ENCODE measurements at places on chromosomes 12 and 14. TPM values are rescaled to one million over a fixed set of nuclear protein-coding genes. Genes with fewer than 3 reads are reported as not detected.

Gene DPPA3
- total RNA-seq, result not detected

Gene PLA2G1B
- total RNA-seq, result not detected

DNA sequence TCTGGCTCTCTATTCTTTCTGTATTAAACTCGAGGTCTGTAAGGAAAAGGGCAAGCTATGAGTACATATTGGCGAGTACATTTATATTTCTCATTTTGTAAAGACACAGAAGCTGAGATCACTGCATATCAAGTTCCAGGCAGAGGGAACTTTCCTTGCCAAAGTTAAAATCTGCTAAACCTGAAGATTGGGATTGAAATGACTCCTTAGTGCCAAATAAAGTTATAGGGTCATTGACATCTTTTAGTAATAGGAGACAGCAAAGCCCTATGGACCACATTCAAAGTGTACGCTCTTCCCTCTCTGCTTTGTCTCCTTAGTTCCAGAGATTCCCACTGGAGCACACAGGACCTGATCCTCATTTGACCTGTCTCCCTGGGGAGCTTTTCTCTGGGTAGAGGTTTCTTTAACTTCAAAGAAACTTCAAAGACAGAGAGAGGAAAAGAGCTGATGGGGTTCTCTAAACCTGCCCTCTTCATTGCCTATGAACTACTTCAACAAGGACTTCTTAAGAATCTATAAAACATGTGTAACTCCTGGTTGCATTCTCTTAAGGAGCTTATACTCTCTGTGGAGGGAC lies 42.6 kb upstream of the PTPRR start:
- H3K36me3 ChIP-seq, result no peaks in the 10 kb centered on the region
- no peak overlapping the region for H3K4me3 ChIP-seq
- H3K4me1 ChIP-seq, result no peaks in the 10 kb centered on the region
- H3K27ac ChIP-seq, result no peak overlapping the region
- no peaks in the 10 kb centered on the region for H3K27me3 ChIP-seq

Gene ADCY6
- total RNA-seq, result 0.18 TPM

GRCh38 chr14:59342516-59343484 lies 122.4 kb downstream of the GPR135 start:
- DNase-seq, result no peak
- H3K27ac ChIP-seq, result no peak overlapping the region
- H3K27me3 ChIP-seq, result no peaks in the 10 kb centered on the region
- H3K4me1 ChIP-seq, result no peaks in the 10 kb centered on the region
- H3K36me3 ChIP-seq, result no peaks in the 10 kb centered on the region

DNA sequence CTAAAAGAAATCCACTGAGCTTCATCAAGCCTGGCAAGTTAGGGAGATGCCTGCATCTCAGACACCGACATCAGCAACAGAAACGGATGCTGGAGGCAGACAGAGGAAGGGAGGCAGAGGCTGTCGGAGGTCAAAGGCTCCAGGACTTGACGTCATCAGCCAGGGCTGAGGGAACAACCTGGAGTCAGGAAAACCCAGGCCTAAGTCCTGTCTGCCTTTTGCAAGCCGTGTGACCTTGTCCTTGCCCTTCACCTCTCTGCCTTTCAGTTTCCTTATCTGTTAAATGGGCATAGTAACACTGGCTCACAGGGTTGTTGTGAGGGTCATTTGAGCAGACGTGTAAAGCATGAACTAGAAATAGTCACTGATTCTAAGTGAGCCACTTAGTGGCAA lies 194.2 kb downstream of the BCL11B start:
- peaks cover 9% of the 10 kb centered on the region for H3K4me1 ChIP-seq
- H3K4me3 ChIP-seq, result no peak overlapping the region
- DNase-seq, result no peak
- peaks cover 3% of the 10 kb centered on the region for H3K36me3 ChIP-seq
- no peak overlapping the region for H3K27ac ChIP-seq
- H3K27me3 ChIP-seq, result no peaks in the 10 kb centered on the region

GRCh38 chr12:33222357-33222756 lies 217.3 kb downstream of the SYT10 start:
- no peaks in the 10 kb centered on the region for H3K27me3 ChIP-seq
- no peak overlapping the region for H3K4me3 ChIP-seq
- no peak for DNase-seq
- H3K36me3 ChIP-seq, result no peaks in the 10 kb centered on the region
- no peaks in the 10 kb centered on the region for H3K4me1 ChIP-seq

GRCh38 chr12:81644503-81644902 lies 114.6 kb downstream of the PPFIA2 start:
- no peaks in the 10 kb centered on the region for H3K4me1 ChIP-seq
- no peak for DNase-seq
- H3K27ac ChIP-seq, result no peak overlapping the region
- H3K4me3 ChIP-seq, result no peak overlapping the region
- no peaks in the 10 kb centered on the region for H3K36me3 ChIP-seq

Gene NINJ2
- total RNA-seq, result 1.9 TPM

GRCh38 chr12:116612436-116612835 lies 53.3 kb downstream of the MAP1LC3B2 start:
- peaks cover 3% of the 10 kb centered on the region for H3K4me1 ChIP-seq
- no peak for DNase-seq
- H3K27ac ChIP-seq, result no peak overlapping the region

Gene HOXC6
- not detected for total RNA-seq

DNA sequence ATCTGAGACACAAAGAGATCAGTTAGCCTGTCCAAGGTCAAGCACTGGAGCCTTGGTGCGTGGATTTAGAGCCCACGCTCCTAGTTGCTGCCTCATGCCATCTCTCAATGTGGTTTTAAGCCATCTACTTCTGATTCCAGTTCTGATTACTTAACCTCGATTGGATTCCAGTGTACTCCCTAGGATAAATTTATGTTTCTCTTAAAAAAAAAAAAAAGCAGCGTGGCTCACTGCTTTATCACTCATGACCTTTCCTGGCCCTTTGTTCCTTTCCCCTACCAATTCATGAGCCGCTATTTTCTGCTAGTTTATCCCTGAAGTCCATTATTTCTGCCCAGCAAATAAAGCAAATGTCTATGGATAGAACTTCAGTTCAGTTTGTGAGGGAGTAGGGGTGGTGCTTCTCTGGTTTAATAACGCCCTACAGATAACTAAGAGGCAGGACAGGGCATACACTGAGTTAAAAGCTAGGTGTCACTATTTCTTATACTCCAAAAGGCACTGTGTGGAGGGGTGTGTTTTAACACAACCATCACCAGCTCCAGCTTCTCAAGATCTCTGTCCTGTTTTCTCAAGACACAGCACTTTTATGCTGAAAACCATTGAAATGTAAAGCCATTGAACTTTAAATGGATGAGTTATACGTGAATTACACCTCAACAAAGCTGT lies 9.8 kb upstream of the PARP11 start:
- no peak overlapping the region for H3K27ac ChIP-seq
- H3K36me3 ChIP-seq, result peaks cover 3% of the 10 kb centered on the region
- no peak overlapping the region for H3K4me3 ChIP-seq
- H3K4me1 ChIP-seq, result peaks cover 19% of the 10 kb centered on the region
- H3K27me3 ChIP-seq, result no peaks in the 10 kb centered on the region

DNA sequence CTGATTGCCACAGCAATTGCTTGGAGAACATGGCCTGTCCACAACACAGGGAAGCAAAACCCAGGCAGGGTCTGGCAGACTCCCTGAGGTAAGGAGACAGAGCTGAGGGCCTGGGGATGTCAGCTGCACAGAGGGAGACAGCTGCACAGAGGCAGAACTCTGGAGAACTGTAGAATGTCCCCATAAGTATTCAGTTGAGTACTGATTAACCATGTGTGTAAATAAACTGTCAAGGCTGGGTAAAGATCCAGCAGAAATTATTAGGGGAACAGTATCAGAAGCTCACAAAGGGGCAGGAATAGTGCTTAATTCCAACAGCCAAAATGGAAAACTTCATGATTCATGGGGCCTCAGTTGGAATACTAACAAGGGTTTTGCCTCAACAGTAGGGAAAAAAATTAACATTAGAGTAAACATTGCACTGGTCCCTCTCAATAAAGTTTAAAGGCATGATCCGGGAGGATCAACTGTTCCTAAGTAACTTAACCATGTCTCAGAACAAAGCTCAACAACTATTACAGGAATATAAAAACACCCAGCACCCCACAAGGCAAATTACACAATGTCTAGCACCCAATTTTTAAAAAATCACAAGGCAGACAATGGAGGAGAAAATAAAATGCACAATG lies 201.3 kb upstream of the RASSF8 start:
- no peak for DNase-seq

DNA sequence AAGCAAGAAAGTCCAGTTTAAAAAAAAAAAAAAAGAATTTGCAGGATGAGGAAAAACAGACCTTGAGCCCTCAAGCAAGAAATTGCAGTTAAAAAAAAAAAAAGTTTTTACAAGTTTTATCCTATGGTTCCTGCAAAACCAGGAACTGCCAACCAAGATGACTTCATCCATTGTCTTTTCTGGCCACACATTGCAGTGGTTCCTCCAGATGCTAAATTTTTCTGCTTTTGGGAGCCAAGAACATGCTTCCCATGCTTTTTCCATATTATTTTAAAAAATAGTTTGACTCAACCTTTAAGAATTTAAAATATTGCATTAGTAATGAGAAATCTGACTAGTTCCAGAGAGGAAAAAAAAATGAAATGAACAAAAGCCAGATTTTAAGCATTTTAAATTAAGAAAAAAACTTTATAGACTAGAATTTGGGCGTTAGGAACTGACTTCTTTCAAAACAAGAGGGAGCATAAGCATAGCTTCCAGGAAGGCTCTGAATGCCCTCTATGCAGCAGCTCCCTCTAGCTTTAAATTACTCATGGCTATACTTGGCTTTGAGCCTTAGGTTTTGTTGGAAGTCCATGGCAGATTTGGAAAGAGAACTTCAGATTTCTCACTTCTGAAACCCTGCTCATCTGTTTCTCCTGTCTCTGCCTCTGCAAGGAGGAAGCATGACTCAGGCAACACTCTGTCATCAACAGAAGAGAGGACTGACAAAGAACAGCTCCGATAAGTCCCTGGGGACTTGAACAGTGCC lies 124.5 kb downstream of the GPR65 start:
- peaks cover 15% of the 10 kb centered on the region for H3K4me1 ChIP-seq
- no peaks in the 10 kb centered on the region for H3K36me3 ChIP-seq
- H3K27ac ChIP-seq, result peak overlapping the region; percentile 65
- DNase-seq, result no peak

Gene ISM2
- total RNA-seq, result 0.44 TPM

DNA sequence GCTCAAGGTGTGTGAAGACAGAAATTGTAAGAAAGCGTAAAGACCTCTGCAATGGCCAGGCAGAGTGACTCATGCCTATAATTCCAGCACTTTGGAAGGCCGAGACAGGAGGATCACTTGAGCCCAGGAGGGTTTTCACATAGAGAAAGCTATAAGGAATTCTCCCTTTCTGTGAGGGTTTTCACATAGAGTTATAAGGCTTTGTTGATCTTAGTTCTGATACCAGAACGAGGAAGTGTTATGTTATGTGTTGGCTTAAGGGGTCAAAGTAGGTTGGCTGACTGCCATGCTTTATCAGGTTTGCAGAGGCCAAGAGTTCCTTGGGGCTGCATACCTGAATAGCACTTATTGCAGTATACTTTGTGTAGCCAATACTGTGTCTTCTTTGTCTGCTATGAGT lies 139.1 kb downstream of the ERC1 start:
- no peaks in the 10 kb centered on the region for H3K27me3 ChIP-seq
- H3K4me3 ChIP-seq, result no peak overlapping the region
- no peak for DNase-seq

Gene NGB
- not detected for total RNA-seq

DNA sequence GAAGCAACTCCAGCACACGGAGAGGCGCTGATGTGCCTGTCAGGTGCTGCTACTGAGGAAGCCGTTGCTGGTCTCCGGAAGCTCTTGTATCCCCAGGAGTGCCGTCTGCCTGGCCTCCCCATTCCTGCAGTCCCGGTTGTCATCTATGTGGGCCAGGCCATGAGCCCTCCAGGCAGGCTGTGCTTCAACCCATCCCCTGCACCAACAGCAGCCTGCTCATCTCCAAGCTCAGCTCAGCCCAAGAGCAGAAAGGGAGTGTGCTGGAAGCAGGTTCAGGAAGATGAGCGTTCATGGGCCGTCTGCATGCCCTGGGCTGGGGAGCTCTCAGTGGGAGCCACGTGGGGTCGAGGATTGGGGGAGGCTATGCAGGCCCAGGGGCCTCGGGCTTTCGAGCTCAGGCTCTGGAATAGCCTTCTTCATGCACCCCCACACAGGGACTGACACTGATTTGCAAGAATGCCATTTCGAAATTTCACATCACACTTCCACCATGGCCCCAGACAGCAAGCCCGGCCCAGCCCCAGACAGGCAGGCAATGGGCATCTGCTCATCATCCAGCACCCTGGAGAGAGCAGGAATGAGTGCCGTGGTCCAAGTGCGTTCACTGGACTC lies 164.5 kb downstream of the KIF26A start:
- H3K4me3 ChIP-seq, result no peak overlapping the region
- DNase-seq, result no peak
- H3K36me3 ChIP-seq, result no peaks in the 10 kb centered on the region
- no peak overlapping the region for H3K27ac ChIP-seq

Gene VRTN
- not detected for total RNA-seq

Gene DBX2
- total RNA-seq, result not detected

GRCh38 chr12:66280561-66280960 lies 21.7 kb upstream of the HELB start:
- no peaks in the 10 kb centered on the region for H3K27me3 ChIP-seq
- H3K36me3 ChIP-seq, result peaks cover 2% of the 10 kb centered on the region
- peaks cover 29% of the 10 kb centered on the region for H3K4me1 ChIP-seq
- H3K4me3 ChIP-seq, result no peak overlapping the region

DNA sequence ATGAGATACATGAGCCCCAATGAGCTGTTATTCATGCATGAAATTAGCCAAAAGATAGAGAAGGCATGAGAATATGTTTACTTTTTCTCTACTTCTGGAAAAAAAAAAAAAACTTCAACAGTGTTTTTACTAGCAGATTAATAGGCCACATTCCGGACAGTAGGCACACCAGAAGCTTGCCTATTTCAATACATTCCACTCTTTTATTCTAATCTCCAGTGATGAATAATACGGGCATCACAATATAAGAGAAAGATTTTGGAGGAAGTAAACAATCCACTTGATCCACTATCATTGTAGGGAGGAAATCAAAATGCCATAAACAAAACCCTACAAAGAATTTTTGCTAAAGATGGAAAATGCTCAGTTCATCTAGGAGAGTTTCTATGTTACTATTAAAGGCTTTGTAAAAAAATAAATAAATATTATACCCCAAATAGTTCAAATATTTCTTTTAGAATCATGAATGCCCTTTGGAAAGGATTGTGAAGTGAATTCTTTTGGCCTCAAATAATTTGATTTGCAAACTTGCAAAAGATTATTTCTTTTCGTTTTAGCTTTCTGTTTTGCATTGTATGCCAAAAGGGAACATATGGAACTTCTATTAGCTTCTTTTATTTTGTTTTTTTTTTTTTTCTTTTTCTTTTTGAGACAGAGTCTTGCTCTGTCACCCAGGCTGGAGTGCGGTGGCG lies 232.6 kb downstream of the EPS8 start:
- H3K4me3 ChIP-seq, result no peak overlapping the region
- peaks cover 27% of the 10 kb centered on the region for H3K36me3 ChIP-seq
- H3K27ac ChIP-seq, result no peak overlapping the region
- H3K27me3 ChIP-seq, result no peaks in the 10 kb centered on the region
- no peak for DNase-seq

- peaks cover 18% of the 10 kb centered on the region for H3K4me1 ChIP-seq
- no peaks in the 10 kb centered on the region for H3K27me3 ChIP-seq
- DNase-seq, result no peak
- peaks cover 12% of the 10 kb centered on the region for H3K36me3 ChIP-seq
- no peak overlapping the region for H3K4me3 ChIP-seq
These were observed 17.2 kb downstream of the ZBTB42 start for GRCh38 chr14:104817930-104818713.

Data from activated naive CD8-positive, alpha-beta T cell treated with anti-CD3 and anti-CD28 coated beads for 36 hours (primary cell).